ENCODE measurements at places on chromosomes 16 and 17. TPM values are rescaled to one million over a fixed set of nuclear protein-coding genes. Genes with fewer than 3 reads are reported as not detected.

GRCh38 chr16:27841061-27841801, 222.3 kb downstream of the GSG1L start:
- no peak for DNase-seq
- no peaks in the 10 kb centered on the region for H3K36me3 ChIP-seq
- H3K27me3 ChIP-seq: peaks cover 13% of the 10 kb centered on the region
- no peak overlapping the region for H3K27ac ChIP-seq
- H3K4me3 ChIP-seq: no peak overlapping the region

The MAF gene
- 281 TPM for total RNA-seq

DNA sequence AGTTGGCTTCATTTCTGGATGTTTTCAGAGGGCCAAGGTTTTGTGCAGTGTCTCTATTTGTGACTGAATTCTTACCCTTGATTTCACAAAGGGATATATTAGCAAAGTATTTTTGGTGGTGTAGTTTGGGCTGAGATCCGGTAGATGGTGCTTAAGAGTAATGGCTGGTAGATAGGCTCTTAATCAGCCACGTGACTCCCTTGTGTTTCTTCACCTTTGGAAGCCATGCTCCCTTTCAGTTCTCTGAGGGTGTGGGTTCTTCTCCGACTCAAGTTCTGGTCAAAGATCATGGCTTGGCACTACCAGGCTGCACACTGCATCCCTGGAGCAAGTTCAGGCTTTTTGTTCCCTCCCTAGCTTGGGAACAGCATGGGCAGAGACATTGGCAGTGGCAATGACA, 887.3 kb downstream of the CDH8 start:
- H3K4me1 ChIP-seq: no peaks in the 10 kb centered on the region
- H3K36me3 ChIP-seq: no peaks in the 10 kb centered on the region
- H3K27ac ChIP-seq: no peak overlapping the region
- H3K4me3 ChIP-seq: no peak overlapping the region
- DNase-seq: no peak

The CRYBA1 gene
- total RNA-seq: not detected

Data from activated CD4-positive, alpha-beta memory T cell treated with anti-CD3 and anti-CD28 coated beads, Interleukin-2, amount 10 ng/mL, durations not matched to agents 7 days and 5 days (primary cell).